ENCODE measurements at places on chromosomes 16 and 17.

DNA sequence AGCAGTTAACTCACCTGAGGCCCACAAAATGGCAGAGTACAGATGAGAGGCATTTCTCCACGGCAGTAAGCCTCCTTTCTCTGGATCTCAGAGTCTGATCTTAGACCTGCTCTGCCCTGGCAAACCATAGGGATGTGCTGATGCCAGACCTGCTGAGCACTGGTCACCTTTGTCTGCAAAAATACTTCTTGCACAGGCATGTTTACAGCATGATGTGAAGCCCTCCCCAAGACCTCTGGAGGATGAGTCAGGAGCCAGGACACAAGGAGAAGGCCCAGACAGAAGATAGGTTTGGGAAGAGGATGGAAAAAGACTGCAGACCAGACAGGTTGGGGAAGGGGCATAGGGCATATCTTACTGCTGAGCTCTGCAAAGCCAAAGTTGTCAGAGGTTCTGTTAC is 426.6 kb downstream of the PMP22 start:
- DNase-seq: no peak

- no peak for DNase-seq
Measured at GRCh38 chr16:5510819-5511370, 413.3 kb upstream of the EEF2KMT start.

DNA sequence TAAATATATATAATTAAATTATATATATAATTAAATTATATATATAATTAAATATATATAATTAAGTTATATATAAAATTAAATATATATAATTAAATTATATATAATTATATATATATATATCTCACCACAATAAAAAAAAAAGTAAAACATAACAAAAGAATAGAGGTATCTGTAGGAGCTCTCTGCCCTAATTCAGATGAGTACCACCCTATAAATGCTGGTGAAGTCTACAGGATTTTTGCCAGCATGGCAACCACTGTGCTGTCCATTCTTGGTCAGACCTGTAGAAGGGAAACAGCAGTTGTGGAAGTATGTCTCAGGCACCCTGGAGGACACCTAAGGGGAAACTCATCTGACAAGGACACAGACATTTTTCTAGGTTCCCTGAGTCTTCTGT is 259.7 kb downstream of the PRKCA start:
- DNase-seq: no peak

GRCh38 chr16:27828671-27829070 is 234.8 kb downstream of the GSG1L start:
- DNase-seq: no peak

DNA sequence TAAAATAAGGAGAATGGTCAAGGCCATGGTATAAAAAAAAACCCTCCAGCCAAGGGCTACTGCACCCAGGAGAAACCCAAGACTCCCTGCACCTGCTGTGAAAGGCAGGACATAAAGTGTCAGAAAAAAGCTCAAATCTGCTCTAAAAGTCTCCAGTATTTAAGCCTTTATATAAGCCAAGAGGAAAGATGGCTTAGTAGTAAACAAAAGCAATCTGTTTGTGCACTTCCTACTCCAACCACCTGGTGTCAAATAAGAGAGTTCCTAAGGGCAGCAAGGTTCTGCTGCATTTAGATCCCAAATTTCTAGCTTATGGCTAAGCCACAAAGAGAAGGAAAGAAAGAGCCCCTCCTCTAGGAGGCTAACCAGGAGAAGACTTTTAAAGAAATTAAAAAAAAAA is 20.6 kb downstream of the ACSM1 start:
- DNase-seq: no peak

DNA sequence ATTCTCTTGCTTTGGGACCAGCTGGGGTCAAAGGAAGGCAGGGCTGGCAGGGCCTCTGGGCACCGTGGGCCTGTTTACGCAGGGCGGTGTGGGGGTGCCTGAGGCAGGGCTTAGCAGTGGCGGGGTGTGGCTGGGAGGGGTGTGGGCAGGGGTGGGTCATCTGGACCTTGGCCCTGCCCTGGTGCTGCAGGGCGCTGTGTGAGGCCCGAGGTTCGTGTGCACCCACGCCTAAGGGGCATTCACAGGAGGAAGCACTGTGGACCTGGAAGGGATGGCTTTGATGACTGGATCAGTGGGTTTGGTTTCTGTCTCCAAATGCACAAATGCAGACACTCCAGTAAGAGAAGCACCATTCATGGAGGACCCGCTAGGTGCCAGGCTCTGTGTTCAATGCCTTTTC is 37.3 kb downstream of the BCO1 start:
- DNase-seq: no peak

DNA sequence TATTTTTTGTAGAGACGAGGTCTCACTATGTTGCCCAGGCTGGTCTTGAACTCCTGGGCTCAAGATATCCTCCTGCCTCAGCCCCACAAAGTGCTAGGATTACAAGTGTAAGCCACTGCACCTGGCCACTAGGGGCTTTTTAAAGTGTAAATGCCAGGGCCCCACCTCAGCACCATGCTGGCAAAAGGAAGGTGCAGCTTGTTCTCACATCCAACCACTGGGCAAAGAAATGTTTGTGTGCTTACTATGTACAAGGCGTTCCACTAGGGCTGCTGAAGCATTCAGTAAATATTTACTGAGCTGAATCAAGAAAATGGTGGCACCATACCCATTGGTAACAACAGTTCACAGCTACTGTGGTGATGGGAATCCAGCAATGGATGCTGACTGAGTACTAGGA is 22.6 kb downstream of the COG1 start:
- DNase-seq: no peak

- no peak for DNase-seq
Measured at GRCh38 chr16:49431040-49431439, 57.4 kb downstream of the C16orf78 start.

- no peak for DNase-seq
Measured at GRCh38 chr16:80230328-80231120, 310.3 kb upstream of the DYNLRB2 start.

DNA sequence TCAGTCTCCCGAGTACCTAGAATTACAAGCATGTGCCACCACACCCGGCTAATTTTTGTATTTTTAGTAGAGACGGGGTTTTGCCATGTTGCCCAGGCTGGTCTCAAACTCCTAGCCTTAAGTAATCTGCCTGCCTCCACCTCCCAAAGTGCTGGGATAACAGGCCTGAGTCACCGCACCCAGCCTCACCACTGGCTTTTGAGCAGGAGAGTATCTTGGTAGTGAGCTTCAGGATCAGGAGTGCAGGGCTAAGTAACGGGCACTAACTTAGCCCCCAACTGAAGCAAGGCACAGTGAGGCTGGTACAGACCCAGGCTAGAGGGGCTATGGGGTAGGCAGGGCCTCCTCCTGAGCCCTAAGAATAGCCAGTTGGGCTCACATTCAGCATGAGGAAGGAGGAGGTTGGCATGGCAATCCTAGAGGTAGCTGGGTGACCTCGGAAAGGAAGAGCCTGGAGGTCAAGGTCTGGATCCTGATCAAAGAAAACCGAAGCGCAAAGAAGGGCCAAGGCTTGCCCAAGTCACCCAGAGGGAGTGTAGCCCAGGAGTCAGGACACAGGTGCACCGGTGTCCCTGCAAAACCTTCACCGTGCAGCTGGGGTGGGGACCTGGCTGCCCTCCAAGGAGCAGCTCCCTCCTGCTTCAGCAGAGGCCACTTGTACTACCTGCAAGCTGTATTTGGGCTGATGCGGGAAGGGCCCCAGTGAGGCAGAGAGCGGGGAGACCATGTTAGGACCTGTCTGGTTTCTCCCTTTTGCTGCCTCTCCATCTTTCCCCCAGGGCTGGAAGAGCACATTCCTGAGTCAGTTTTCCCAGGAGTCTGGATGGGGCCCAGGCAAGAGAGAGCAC is 1.3 kb upstream of the ADGRG5 start:
- no peak for DNase-seq

DNA sequence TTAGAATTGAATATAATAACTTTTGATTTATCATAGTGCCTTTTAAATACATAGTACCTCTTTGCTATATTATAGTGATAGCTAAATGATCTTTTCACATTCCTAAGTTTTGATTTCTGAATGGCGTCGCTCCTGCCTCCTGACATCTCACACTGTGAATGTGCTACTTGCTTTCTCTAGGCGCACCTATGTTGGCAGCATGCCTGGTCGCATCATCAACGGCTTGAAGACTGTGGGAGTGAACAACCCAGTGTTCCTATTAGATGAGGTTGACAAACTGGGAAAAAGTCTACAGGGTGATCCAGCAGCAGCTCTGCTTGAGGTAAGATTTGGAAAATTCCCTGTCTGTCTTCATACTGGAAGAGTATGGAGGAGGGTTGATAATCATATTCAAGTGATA is 29.8 kb upstream of the ABCC11 start:
- no peak for DNase-seq

GRCh38 chr17:73553311-73553710 is 90.9 kb downstream of the SDK2 start:
- DNase-seq: no peak

DNA sequence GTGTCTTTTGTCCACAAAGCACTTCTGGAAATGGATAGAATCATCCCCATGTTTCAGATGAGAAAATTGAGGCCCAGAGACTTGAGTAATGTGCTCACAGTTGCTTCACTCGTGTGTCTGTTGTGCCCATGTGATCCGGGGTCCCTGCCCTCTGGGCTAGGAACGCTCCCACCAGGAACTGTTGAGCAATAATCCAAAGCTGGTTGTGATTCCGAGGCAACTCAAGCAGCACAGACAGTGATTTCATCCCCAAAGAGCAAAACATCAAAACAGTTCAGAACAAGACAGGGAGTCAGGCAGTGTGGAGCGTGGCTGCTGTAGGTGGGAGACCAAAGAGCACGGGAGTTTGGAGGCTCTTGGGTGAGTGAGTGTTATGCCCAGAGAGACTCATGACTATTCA is 205.0 kb upstream of the ASIC2 start:
- DNase-seq: no peak

- no peak for DNase-seq
Measured at GRCh38 chr16:85950136-85950918, 51.4 kb downstream of the IRF8 start.

DNA sequence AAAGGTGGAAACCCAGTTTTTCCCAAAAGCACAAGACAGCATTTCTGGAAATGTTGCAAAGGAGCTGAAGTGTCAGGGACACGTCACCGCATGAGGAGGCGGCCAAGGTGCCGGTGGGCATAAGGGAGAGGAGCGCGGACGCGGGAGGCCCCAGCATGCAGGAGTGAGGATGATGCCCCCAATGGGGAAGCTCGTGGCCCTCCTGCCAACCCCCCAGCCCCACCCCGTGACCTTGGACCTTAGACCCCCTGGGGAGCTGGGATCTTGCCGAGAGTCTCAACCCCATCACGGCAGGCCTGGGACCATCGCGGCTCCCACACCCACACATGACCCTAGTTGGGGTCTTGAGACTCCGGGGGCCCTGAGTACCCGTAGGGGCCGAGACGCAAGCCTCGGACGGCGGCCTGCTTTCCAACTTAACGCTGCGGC is 119.4 kb upstream of the METRNL start:
- no peak for DNase-seq

GRCh38 chr17:68714676-68715075 is 113.5 kb upstream of the FAM20A start:
- DNase-seq: no peak

DNA sequence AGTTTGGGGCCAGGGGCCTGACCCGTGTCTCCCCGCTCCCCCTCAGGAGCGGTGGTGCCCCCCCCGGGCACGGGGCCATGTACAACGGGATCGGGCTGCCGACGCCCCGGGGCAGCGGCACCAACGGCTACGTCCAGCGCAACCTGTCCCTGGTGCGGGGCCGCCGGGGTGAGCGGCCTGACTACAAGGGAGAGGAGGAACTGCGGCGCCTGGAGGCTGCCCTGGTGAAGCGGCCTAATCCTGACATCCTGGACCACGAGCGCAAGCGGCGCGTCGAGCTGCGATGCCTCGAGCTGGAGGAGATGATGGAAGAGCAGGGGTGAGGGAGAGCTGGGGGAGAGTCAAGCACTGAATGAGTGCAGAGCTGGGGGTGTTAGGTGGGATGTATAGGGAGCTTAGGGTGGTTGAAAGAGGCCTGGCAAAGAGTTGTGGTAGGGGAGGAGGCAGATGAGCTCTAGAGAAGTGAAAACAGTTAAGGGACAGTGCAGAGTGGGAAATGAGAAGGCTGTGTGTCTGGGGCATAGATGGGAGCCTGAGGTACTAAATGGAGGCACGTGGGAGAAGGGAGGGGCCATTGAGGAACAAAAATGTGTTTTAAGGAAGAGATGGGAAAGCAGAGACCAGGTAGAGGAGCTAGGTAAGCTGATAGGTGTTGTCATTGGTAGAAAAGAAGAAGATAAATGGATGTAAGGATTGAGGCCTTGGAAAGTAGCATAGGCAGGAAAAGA is 4.0 kb downstream of the SRRM2 start:
- DNase-seq: no peak

DNA sequence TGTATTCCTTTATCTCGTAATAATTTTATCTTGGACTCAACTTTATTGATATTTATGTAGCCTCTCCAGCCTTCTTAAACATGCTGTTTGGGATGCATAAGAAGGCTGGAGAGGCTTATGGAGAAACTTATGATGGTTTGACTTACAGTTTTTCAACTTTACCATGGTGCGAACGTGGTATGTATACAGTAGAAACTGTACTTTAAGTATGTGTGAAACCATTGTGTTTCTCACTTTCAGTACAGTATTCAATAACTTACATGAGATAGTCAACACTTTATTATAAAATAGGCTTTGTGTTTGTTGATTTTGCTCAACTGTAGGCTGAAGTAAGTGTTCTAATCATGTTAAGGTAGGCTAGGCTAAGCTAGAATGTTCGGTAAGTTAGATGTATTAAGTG is 206.8 kb downstream of the SEC14L1 start:
- DNase-seq: no peak

GRCh38 chr17:17692353-17693252 is 11.3 kb downstream of the RAI1 start:
- no peak for DNase-seq

- no peak for DNase-seq
Measured at GRCh38 chr17:8572764-8573163, 57.8 kb downstream of the MYH10 start.

DNA sequence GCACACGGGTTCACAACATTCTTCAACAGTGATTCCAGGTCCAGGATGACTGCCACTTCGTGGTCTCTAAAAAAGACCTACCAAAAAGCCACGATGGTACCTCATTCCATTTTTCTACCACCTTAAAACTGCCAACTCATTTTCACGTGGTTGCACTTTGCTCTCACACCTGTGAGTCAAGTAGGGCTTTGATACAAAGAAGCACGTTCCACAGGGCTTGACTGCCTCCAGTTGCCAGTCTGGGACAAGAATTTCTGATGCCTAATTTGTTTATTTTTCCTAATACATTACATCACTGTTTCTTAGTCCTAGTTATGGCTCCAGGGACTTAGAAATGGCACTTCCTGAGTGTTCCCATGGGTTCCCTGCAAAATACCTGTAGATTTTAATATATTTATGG is 911.6 kb upstream of the EEF2KMT start:
- DNase-seq: no peak

- DNase-seq: no peak
Measured at GRCh38 chr16:35391328-35391727, 1931.9 kb downstream of the TP53TG3F start.

DNA sequence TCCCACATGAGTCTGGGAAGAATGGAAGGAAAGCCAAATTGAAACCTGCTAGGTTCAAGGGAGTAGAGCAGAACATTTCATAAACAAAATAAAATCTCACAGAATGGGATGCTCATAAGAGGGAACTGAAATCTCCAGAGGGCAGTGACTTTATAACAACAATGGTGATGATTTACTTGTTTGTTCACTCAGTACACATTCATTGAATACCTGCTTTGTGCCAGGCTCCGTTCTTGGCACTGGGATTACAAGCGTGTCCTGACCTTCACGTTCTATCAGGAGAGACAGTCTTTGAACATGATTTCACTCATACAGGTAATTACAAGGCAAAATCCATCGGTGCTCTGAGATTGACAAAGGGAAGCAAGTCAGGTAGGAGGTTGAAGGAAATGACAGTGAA is 356.3 kb downstream of the HAPSTR1 start:
- no peak for DNase-seq

GRCh38 chr17:19464031-19465026 is 53.3 kb downstream of the RNF112 start:
- peak; percentile 77 for DNase-seq
